ENCODE measurements at places on chromosomes 11 and 22.
A peak's percentile ranks its signal among the peaks of the same experiment; 100 is the strongest.

DNA sequence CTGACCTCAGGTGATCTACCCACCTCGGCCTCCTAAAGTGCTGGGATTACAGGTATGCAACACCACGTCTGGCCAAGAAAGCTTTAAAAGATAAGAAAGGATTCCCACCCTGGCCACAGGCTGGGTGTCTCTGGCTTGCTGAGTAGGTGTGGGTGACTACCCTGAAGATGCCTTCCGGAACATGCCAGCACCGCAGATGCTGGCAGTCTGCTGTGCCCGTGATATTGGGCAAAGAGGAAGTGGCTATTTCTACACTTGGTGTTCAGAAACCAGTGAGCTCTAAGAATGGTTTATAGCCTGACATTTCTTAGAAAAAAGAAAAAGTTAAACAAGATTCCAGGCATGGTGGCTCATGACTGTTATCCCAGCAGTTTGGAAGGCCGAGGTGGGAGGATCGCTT, 6.1 kb downstream of the MRPL11 start:
- DNase-seq = no peak

GRCh38 chr11:79071190-79071589, 369.6 kb downstream of the TENM4 start:
- DNase-seq = no peak

- peak; percentile 69 for DNase-seq
Observed at GRCh38 chr11:72668629-72669347, 5.4 kb downstream of the PDE2A start.

DNA sequence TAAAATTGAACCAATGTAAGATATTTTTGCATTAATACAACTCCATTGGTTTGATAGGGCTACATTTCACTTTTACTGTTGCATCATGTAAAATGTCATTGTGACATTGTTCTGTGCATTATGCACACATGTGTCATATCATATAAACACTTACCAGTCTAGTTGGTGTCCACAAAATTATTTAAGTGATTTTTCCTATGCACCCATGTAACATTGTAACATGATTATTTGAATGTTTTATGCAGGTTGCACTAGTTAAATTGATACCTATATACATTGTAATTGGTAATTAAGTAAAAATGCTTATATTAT, 9.6 kb upstream of the BIRC3 start:
- no peak for DNase-seq

DNA sequence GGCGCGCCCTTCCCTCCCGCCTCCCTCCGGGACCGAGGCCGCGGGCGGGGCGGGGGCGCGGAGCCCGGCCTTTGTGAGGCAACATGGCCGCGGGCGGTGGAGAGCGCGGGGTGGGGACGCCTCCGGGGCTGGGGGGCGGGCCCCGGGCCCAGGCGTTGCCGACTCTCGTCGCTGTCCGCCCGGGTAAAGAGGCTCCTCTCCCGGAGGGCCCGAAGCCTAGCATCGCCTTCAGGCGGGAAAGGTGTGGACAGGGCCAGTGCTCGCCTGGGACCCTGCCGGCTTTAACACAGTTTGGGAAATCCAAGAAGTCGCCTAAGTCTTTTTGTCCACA, 369 bp downstream of the DGCR8 start:
- DNase-seq = peak; percentile 77

- DNase-seq = no peak
Observed at GRCh38 chr22:29530716-29531115, 22.8 kb downstream of the THOC5 start.

DNA sequence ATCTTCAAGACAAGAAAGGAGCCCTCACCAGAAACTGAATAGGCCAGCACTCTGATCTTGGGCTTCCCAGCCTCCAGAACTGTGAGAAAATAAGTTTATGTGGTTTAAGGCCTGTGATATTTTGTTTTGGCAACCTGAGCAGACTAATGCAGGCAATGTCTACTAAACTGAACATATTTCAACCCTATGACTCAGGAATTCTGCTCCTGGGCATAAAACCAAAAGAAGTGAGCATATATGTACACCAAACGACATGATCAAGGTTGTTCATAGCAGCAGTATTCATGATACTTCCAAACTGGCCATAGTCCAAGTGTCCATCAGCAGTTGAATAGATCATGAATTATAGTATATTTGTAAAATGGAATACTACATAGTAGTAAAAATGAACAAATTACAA, 29.0 kb downstream of the CSNK2A3 start:
- no peak for DNase-seq

GRCh38 chr11:128412847-128413791, 174.2 kb downstream of the ETS1 start:
- DNase-seq = no peak

DNA sequence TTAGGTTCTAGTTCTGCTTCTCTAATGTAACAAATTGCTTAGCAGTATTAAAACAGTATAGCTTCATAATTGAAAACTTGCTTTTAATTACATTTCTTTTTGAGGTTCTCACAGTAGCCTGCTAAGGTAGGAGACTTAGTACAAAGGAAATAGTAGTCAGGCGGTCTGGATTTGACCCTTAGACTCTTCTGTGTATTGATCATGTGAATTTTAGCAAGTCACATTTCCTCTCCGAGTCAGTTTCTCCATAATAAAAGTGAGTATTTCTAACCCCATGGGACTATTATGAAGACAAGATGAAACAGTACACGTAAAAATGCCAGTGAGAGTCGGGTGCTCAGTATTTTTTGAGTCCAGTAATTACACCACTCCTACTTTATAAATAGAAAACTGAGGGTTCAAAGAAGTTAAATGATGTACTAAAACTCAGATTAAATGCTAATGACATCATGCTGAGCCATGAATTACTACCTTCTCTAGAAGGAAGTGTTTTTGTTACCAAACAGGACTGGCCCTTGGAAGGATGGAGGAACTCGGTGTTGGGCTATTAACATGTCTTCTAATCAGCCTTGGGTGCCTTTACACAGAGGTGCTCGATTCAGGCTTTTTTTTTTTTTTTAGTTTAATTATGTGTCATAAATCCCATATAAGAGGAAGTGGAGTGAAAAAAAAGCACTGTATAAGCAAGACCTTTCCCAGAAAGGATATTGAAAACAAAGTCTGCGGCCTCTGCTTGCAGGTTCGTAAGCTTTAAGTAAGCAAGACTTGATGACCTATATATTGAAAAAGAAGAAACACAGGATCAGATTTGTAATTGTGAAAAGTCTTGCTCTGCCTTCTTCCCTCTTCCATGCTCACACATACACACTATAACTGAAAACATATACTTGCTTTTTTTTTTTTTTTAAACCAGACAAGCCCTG, 109.0 kb downstream of the EMSY start:
- DNase-seq = no peak

DNA sequence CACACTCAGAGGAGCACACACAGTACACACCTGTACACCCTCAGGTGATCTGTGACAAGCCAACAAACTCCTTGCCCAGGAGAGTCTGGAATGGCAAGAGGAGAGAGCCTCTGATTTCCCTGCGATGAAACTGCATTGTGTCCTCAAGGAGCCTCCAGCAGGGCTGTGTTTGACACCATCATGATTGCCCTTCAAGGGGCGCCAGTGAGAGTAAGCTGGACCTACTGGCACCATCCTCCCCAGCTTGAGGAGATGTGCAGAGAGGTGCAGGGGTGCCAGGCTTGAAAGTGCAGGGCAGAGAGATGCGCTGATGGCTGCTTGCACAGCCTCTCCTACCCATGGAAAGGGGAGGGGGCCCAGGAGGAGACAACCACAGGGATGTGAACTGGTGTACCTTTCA, 188.8 kb upstream of the CADM1 start:
- no peak for DNase-seq

GRCh38 chr11:62593434-62594044, 2.2 kb upstream of the TUT1 start:
- peak; percentile 69 for DNase-seq

DNA sequence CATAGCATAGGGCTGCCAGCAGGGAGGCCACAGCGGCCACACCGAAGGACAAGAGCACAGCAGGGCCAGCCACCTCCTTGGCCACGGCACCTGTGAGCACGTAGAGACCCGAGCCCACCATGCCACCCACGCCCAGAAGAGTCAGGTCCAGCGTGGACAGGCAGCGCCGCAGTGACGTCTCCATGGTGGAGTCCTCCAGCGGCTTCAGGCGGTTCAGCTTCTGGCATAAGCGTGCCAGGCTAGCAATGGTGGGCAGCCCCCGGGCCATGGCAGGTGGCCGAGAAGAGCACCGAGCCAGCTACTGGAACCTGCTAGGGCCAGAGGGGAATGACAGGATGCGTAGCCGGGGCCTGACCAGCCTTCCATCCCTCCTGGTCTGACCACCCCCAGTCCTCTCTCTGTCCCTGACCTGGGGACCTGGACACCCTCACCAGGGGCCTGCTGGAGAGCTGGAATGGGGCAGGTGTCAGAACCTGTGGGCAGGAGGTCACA, 770 bp downstream of the SLC7A4 start:
- DNase-seq = no peak

DNA sequence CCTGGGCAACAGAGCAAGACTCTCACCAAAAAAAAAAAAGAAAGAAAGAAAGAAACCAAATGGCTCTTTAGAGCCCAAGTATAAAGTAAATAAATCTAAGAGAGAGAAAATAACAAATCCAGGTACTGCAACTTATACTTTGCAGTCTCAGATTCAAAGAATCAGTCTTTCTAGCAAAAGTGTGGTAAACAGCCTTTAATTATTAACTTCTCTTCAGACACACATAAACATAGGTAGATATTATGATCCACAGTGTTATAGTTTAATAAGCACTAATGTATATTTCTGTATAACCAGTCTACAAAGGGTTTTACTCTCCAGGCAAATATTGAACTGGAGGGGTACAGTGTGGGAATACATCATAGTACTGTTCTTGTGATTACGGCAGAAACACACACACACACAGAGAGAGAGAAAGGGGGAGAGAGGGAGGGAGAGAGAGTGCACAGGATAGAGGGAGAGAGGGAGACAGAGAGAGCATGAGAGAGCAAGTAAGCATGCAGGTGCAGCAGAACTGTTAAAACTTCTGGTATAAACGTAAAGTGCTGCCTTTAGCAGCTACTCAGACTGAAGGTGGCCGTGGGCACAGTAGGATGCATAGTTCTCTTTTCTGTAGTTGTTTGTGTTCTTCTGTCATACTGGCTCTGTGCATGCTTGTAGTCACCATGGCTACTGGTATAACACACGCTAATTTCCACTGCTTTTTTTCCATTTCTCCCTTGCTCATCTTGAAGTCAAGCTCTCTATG, 32.3 kb downstream of the MTMR2 start:
- DNase-seq = no peak

GRCh38 chr11:72328366-72329224, 84.6 kb upstream of the PHOX2A start:
- DNase-seq = no peak

DNA sequence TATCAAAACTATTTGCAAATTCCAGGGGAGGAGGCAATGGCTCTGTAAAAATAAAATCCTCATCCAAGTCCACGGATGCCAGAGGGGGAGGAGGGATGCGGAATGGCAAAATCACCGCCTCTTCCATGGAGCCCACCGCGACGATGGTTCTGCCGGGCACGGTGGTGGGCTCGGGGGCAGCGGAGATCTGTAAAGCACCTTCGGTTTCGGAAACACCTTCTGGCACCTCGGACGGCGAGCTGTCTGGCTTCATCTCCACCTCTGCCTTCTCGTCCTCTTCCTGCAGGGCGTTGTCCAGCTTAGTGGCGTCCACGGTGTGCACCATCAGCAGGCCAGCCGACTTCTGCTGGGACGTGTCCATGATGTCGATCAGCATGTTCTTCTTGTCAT, 87.7 kb downstream of the CTTN start:
- DNase-seq = no peak

- DNase-seq = no peak
Observed at GRCh38 chr11:17379383-17380180, 8.9 kb downstream of the KCNJ11 start.

DNA sequence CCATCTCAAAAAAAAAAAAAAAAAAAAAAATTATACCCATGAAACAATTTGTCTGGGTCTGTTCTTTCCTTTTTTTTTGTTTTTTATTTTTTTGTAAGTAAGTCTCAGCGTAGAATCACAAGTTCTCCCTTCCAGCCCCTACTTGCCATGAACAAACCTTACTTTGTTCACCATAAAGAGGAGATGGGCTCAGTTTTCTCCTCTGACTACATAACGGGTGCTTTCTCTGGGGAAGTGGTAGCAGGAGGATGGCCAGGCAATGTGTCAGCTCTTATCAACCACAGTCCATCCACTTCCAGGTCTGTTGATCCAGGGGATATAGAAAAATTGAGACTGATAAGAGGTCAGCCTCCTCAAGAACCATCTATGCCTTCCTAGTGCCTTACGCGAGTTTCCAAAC, 11.0 kb downstream of the ASCC2 start:
- DNase-seq = no peak

DNA sequence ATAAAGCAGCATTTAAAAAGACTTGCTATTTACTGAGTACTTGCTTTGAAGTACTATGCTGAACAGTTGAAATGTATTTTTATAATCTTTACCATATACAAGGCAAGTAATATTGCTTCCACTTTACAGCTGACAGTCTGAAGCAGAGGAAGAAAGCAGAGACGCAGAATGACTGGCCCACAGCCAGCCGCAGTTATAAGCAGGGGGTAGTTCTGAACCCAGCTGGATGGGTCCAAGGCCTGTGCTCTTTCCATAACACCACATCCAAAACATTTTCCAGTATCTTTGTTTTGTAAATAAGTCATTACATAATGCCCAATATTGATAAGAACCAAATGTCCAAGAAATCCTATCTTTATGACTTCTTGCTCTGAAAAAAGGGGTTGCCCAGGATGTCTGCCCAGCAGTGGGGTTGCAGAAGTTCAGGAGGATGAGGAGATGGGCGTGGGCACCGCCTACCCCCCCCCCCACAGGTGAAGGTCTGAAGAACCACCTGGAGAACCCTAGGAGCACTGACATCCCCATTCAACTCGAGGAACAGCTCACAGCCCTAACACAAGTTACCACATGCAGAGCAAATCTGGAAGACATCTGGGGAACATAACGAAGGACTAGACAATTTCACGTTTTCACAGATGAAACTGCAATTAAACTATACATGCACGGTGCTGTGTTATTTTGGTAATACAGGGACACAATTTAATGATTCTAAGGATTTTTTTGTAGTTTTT, 24.2 kb upstream of the YPEL1 start:
- no peak for DNase-seq

- no peak for DNase-seq
Observed at GRCh38 chr22:36822581-36822980, 5.7 kb upstream of the PVALB start.

DNA sequence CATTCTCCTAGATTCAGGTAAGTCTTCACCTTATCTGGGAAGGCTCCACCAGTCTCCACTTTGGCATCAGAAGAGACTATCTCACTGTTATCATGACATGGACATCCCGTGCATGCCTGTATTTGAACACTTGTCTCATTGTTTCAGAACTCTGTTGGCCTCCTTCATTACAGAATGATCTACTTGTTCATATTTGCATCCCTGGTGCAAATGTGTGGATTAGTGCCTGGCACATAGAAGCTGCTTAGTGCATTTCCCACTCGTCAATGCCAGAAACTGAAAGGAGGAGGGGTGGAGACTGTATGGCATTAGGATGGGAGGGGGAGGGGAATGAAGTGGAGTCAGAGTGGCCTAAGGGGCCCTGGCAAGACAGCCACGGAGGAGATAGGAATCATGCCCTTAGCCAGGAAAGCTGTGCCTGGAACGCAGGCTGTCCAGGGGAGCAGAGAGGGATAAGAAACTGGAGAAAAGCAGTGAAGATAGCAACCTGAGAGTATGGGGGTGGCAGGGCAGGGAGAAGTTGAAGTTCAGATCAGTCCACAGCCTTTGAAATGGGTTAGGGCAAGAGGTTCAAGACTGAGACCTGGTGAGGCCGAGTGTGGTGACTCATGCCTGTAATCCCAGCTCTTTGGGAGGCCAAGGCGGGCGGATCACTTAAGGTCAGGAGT, 53.8 kb upstream of the CAPRIN1 start:
- no peak for DNase-seq

- DNase-seq = no peak
Observed at GRCh38 chr11:75602951-75603350, 40.9 kb downstream of the SERPINH1 start.

Measured in activated T-cell treated with anti-CD3 and anti-CD28 coated beads for 48 hours (primary cell).